Spleen (tissue), 13 donors: ENCODE measurements at places on chromosomes 16 and 17.

GRCh38 chr17:57257195-57257894, 1.0 kb downstream of the MSI2 start:
- peaks cover 57% of the 10 kb centered on the region for H3K4me1 ChIP-seq
- H3K4me3 ChIP-seq: peak overlapping the region; percentile 74
- no peak for DNase-seq
- H3K27ac ChIP-seq: peak overlapping the region; percentile 95

DNA sequence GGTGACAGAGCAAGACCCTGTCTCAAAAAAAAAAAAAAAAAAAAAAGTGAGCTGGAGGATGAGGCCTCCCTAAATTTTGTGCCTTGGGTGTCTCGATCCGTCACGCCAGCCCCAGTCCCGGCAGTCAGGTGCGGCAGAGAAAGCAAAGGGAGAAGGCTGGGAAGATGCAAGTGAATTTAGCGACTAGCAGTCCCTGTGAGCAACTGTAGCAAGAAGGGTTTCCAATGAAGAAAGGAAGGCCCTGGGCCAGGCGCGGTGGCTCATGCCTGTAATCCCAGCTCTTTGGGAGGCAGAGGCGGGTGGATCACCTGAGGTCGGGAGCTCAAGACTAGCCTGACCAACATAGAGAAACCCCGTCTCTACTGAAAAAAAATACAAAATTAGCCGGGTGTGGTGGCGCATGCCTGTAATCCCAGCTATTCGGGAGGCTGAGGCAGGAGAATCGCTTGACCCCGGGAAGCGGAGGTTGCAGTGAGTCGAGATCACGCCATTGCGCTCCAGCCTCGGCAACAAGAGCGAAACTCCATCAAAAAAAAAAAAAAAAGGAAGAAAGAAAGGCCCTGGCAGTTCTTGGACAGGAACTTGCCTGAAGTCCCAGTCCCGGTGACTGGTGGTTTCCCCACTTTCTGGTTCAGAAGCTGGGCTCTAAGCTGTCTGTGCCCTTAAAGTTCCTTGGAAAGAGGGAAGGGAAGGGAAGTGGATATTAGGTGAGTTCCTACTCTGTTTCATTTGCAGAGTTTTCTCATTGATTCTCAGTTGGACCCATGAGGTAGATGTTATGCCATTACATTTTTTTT, 1.8 kb upstream of the QPRT start:
- no peak for DNase-seq
- H3K4me3 ChIP-seq: no peak overlapping the region
- no peaks in the 10 kb centered on the region for H3K27me3 ChIP-seq
- H3K4me1 ChIP-seq: peaks cover 18% of the 10 kb centered on the region
- peak overlapping the region; percentile 13 for H3K27ac ChIP-seq

- no peaks in the 10 kb centered on the region for H3K27me3 ChIP-seq
- peak; percentile 22 for DNase-seq
- H3K36me3 ChIP-seq: no peaks in the 10 kb centered on the region
- no peak overlapping the region for H3K27ac ChIP-seq
Observed at GRCh38 chr17:45841883-45842525, 2.7 kb upstream of the SPPL2C start.

GRCh38 chr16:79899316-79899715, 298.8 kb upstream of the MAF start:
- H3K27ac ChIP-seq: no peak overlapping the region
- H3K27me3 ChIP-seq: no peaks in the 10 kb centered on the region
- no peaks in the 10 kb centered on the region for H3K36me3 ChIP-seq
- DNase-seq: no peak
- no peak overlapping the region for H3K4me3 ChIP-seq

DNA sequence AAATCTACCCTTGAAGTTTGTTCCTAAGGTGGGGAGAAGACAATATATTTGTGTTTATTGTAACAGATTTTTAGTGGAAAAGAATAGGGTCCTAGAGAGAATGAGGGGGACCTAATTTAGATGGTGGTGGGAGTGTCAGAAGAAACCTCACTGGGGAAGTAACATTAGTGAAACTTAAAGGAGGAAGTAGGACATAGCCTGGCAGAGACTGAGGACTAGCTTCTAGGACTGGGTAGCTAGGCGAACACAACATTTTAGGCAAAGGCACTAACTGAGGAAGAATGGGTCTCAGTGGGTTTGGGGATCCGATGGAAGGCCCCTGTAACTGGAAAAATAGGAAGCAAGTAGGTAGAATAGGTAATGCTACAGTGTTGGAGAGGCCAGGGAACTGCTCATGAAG, 4.2 kb upstream of the ARL2BP start:
- no peak overlapping the region for H3K27ac ChIP-seq
- no peak for DNase-seq
- peaks cover 8% of the 10 kb centered on the region for H3K36me3 ChIP-seq
- H3K4me3 ChIP-seq: no peak overlapping the region
- H3K4me1 ChIP-seq: peaks cover 22% of the 10 kb centered on the region
- H3K27me3 ChIP-seq: no peaks in the 10 kb centered on the region

- peak within 1 kb of the TSS; percentile 95 for H3K4me3 ChIP-seq
- DNase-seq: no peak
- H3K4me1 ChIP-seq: peaks cover 77% of the 10 kb centered on the region
- peak within 1 kb of the TSS; percentile 100 for H3K27ac ChIP-seq
Observed at GRCh38 chr17:5485270-5486205, at the start of gene DERL2. Gene DERL2 (minus strand): TSS chr17:5486178. CDS start chr17:5486161, 17 bp downstream.

- H3K27ac ChIP-seq: no peak overlapping the region
- H3K27me3 ChIP-seq: no peaks in the 10 kb centered on the region
- no peaks in the 10 kb centered on the region for H3K36me3 ChIP-seq
Observed at GRCh38 chr17:77297693-77298666, 157.2 kb downstream of the SEC14L1 start.

DNA sequence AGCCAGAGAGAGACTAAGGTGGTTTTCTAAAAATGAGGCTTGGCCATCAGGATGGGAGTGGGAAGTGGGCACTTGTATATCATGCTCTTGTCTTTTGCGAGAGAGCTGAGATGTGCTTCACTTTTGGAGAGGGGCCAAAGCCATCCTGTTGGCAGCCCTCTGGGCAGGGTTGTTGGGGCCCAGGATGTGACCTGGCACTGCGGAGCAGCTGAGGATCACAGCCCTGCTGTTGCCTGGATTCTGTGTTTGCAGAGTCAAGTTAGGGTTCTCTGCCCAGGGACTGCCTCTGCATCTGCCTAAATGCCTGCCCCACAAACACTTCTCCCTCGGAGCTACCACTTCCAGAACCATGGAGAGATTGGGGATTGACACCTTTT, 71.2 kb downstream of the PLD6 start:
- no peaks in the 10 kb centered on the region for H3K4me1 ChIP-seq
- no peaks in the 10 kb centered on the region for H3K27me3 ChIP-seq
- peaks cover 95% of the 10 kb centered on the region for H3K36me3 ChIP-seq

GRCh38 chr16:75702242-75702641, 981 bp upstream of the DUXB start:
- H3K4me3 ChIP-seq: no peak overlapping the region
- H3K4me1 ChIP-seq: no peaks in the 10 kb centered on the region
- no peak for DNase-seq
- no peaks in the 10 kb centered on the region for H3K36me3 ChIP-seq

DNA sequence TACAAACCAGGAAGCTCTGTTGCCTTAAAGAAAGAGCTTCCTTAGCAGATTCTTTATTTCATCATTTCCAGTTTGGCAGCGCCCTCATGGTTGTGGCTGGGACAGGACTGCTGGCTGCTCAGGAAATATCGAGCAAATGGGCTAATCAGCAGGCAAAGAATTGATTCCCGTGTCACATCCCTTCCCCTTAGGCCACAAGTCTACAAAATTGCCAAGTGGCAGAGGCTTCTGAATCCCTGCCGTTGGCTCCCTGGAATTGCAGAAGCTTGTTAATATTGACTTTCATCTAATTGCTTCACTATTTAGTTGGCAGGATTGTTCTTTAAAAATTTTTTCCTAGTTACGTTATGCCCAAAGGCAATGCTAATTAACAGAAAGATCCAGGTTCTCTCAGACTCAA, 456.3 kb upstream of the ERCC4 start:
- no peaks in the 10 kb centered on the region for H3K27me3 ChIP-seq
- no peaks in the 10 kb centered on the region for H3K36me3 ChIP-seq
- DNase-seq: no peak
- H3K4me3 ChIP-seq: no peak overlapping the region
- H3K27ac ChIP-seq: no peak overlapping the region

DNA sequence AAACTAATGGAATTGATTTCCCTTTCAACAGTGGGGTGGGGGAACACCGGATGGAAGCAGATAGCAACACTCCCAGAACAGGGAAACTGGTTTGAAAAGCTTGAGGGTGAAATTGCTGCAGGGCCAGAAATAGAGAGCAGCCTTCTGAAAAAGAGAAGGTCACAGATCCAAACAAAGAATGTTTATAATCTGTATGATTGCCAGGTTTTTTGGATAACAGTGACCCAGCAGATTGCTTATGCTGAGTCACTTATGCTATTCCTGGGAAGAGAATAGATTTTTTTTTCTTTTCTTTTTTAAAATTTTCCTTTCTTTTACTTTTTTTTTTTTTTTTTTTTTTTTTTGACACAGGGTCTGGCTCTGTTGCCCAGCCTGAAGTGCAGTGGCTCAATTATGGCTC, 641.3 kb downstream of the KCNJ2 start:
- DNase-seq: no peak
- no peaks in the 10 kb centered on the region for H3K36me3 ChIP-seq
- H3K27me3 ChIP-seq: no peaks in the 10 kb centered on the region

DNA sequence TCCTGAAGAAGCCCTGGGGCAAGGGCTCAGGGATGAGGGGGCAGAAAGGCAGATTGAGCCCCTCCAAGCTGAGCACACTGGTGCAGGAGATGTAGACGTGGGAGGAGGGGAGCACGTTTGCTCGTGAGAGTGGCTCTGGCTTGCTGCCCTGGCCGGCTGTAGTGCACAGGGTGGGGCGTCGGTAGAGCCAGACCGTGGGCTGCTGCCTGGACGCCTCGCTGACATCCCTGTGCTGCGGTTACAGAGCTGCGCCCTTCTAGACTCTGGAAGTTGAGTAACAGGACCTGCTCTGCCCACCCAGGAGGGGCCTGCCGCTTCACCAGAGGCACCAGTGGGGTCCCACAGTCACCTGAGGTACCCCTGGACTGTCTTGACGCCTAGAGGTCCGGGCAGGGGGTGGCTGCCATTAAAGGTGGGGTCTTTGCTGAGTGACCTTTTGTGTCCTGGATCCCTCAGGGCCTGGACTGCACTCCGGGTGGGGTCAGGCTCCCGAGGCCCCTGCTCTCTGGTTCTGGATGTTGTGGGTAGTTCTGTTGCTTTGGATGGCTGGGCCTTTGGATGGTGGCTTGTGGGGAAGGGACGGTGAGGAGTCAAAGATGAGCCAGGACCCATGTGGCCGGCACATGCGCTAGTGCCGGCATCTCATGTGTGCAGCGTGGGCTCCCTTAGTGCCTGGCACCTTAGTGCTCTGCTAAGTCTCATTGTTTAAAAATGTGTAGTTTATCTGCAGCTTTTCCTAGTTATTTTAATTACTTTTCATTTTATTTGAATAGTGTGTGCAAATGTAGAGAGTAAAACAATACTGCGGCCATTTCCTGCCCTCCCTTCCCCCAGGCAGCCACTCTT, 41.7 kb downstream of the PGS1 start:
- H3K4me3 ChIP-seq: no peak overlapping the region
- DNase-seq: no peak
- H3K27ac ChIP-seq: peak overlapping the region; percentile 20
- peaks cover 93% of the 10 kb centered on the region for H3K4me1 ChIP-seq
- peaks cover 92% of the 10 kb centered on the region for H3K36me3 ChIP-seq
- H3K27me3 ChIP-seq: no peaks in the 10 kb centered on the region

- no peak overlapping the region for H3K27ac ChIP-seq
- H3K27me3 ChIP-seq: no peaks in the 10 kb centered on the region
- H3K36me3 ChIP-seq: no peaks in the 10 kb centered on the region
Observed at GRCh38 chr17:76830987-76831715, 37.1 kb upstream of the MGAT5B start.
